ENCODE measurements at places on chromosomes 1 and 21.

GRCh38 chr1:26132128-26132833 is 20.7 kb downstream of the PDIK1L start:
- DNase-seq = no peak

- DNase-seq = no peak
Measured at GRCh38 chr1:70140343-70140742, 65.0 kb downstream of the LRRC40 start.

DNA sequence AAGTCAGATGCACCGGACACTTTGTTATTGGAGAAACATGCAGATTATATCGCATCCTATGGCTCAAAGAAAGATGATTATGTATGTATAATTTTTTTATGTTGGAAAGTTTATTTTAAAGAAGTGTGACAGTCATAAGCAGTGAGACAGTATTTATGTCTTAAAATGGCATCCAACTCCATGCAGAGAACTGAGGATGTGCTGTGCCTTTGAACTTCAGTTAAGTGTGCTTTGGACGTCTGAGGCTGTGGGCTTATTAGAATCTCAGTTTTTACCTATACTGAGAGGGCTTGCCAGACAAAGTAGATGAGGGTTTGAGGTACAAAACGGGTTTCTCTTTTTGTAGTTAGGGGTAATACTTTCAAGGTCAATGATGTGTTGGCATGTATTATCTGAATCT is 1.5 kb downstream of the RABGGTB start:
- DNase-seq = no peak

DNA sequence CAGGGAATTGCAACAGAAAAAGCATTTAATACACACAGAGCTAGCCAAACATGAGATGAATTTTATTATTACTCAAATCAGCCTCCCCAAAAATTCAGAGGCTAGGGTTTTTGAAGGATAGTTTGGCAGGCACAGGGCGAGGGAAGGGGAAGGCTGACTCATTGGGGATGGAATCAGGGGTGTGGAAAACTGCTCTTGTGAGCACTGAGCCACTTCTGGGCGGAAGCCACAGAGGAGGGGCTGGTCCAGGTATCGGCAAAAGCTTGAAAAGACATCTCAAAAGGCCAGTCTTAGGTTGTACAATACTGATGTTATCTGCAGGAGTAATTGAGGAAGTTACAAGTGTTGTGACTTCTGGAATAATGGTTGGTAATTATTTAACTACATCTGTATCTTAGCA is 109.4 kb downstream of the TLR5 start:
- no peak for DNase-seq

- DNase-seq = no peak
Measured at GRCh38 chr1:246788895-246789338, 64.7 kb downstream of the SCCPDH start.

GRCh38 chr1:26996024-26996423 is 2.5 kb downstream of the TRNP1 start:
- DNase-seq = no peak

- DNase-seq = no peak
Measured at GRCh38 chr1:231335663-231336602, 1.7 kb downstream of the EXOC8 start.
